T-helper 22 cell (primary cell): ENCODE measurements at places on chromosomes 7 and 10.

DNA sequence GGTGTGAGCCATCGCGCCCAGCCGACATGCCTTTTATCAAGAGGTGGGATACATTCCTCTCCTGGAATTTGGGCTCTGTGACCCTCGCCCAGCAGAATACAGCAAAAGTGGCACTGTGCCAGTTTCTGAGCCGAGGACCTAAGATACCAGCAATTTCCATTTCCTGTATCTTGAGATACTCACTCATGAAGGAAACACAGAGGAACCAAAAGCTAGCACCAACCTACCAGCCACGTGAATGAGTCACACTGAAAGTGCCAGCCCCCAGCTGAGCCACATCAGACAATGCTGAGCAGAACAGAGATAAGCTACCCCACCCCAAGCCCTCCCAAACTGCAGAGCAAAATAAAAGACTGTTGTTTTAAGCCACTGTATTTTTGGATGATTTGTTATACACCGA, 56.3 kb downstream of the CACUL1 start:
- DNase-seq, result peak; percentile 74

GRCh38 chr10:22369434-22370072, 24.3 kb downstream of the SPAG6 start:
- no peak for DNase-seq

DNA sequence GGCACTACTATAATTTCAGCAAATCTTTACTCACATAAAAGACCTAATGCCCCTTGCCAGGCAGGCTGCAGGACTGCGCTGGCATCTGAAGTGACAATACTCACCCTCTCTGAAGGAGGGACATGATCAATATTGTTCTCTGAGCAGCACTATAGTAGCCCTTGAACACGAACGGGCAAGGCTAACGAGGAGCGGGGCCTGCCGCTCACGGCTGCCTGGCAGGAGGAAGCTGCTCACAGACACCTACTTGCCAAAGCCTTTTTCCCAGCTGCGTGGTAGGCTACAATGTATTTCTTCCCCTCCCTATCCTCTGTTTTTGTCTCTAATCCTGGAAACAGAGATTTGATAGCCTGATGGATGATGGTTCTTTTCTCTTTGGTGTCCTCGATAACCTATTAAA, 19.9 kb downstream of the PUS7 start:
- DNase-seq, result no peak

- no peak for DNase-seq
These were observed 21.9 kb downstream of the DNAJB6 start for GRCh38 chr7:157358753-157359096.

GRCh38 chr7:8185926-8186683, 75.9 kb downstream of the ICA1 start:
- no peak for DNase-seq

DNA sequence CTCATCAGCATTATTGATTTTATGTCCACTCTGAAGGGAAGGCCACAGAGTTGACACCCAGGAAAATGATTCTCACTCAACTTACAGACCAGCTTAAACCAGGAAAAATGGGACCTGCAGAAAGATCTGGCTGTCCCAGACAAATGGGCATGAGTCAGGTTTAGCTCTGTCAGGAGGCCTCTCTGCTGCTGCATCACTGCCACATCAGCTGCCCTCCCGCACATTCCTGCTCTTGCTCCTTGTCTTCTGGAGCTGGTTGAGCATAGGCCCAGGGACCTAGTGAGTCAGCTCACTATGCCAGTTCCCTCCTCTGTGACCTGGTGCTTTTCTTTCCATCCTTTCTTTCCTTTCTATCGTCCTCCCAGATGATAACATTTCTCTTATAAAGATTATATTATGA, 18.8 kb upstream of the SMNDC1 start:
- no peak for DNase-seq

- no peak for DNase-seq
These were observed 57.6 kb upstream of the PDZD8 start for GRCh38 chr10:117432866-117433265.

DNA sequence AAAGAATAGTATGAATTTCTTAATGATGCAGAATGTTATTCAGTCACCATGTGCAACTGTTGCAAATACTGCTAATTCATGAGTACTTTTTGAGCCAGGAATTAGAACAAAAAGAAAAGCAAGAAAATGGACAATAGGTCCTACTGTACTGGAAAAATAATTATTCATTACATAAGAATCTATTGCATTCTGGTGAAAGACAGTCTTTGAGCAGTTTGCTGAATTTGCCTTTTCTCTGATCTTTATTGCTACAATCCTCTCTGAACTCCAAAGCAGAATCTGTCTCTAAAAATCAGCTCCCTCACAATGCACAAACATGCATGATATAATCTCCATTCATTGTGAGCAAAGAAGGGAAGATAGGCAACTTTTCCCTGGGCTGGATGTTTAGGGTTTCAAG, 12.8 kb downstream of the IFIT2 start:
- no peak for DNase-seq
